OCI-M1 (cell line): ENCODE measurements at places on chromosomes 16 and 17.

DNA sequence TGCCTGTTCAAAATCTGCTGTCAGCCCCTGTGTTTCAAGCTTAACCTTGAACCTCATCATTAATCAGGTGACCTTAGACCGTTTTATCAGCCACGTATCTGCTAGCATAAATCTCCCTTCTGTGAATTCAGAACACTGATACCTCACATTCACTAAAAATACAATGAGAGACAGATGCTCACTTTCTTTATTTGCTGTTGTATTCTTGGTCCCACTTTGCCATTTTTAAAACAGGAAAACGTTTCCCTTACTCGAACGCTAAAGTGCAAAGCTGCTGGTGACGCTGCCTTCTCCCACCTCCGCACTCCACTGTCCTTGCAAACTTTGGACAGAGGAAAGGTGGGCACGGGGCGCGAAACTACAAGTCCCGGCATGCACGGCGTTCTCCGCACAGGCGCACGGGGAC lies 220 bp upstream of the ARHGAP44 start:
- no peak for DNase-seq

GRCh38 chr17:76329664-76330063 lies 21.6 kb upstream of the QRICH2 start:
- no peak for DNase-seq

DNA sequence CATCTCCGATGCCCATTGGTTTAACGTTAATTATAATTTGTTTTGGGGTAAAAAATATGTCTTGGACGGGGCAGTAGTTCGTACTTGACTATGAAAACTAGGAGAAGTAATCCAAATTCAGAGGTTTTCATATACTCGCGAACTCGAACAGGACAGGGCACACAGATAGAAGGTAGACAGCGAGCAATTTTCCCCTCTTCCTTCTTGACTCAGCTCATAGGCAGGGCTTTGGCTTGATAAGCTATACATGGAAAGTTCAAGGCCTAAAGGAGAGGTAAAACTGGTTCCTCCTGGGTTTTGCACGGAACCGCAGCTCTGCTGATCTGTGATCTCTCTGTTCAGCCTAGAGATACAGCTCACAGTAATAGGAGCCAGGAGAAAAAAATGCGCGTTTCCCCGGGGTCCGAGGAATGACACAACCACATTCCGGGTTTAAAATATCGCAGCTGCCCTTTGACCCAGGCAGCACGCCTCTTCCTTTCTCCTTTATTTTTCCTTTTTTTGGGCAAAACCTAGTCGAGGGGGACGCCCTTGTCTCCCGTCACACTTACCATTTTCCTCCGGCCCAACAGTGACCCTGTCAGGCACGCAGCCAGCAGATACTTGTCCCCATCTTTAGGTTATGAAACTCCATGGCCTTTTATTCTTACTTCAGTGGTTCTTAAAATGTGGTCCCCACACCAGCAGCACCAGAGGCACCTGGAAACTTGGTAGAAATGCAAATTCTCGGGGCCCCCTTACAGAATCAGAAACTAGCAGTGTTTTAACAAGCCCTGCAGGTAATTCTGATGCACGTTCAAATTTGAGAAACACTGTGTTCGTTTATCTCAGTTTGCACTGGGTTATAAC lies 1.7 kb upstream of the LASP1 start:
- DNase-seq, result peak; percentile 86

DNA sequence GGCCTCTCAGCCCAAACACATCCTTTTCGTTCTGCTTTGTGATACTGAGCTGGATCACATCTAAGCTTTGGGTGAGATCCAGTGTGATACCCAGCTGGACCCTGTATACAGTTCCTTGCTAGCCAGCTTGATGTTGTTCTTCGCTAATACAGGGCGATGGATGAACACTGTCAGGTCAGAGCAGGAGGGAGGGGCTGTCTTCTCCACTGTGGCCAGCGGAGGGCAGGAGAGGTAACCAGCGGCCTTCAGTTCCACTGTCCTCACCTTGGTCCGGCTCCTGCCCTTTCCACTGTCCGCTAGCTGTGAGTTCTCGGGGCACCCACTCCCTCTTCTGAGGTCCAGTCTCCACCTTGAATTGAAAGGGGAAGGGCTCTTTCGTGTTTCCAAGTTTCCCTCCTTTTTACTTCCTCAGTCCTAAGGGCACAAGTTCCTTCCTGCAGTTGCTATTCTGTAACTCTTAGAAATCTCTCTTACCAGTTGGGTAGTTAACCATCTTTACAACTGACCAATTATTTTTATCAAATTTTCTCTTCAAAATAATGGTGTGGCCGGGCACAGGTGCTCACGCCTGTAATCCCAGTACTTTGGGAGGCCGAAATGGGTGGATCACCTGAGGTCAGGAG lies 3.0 kb upstream of the ZNF213 start:
- peak; percentile 73 for DNase-seq

DNA sequence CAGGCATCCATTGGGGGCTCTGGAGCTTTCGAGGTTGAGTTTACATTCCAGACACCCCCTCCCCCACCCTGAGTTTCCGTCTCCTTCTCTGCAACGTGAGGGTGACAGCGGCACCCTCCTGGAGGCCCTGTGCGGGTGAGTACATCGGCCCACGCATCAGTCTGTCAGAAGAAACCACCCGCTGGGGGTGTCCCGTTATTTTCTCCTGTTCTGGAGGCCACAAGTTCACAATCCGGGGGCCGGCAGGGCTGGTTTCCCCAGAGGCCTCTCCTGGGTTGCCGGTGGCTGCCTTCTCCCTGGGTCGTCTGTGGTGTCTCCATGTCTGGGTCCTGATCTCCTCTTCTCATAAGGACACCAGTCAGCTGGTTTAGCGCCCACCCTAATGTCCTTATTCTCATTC lies 35.7 kb downstream of the GSE1 start:
- DNase-seq, result no peak

DNA sequence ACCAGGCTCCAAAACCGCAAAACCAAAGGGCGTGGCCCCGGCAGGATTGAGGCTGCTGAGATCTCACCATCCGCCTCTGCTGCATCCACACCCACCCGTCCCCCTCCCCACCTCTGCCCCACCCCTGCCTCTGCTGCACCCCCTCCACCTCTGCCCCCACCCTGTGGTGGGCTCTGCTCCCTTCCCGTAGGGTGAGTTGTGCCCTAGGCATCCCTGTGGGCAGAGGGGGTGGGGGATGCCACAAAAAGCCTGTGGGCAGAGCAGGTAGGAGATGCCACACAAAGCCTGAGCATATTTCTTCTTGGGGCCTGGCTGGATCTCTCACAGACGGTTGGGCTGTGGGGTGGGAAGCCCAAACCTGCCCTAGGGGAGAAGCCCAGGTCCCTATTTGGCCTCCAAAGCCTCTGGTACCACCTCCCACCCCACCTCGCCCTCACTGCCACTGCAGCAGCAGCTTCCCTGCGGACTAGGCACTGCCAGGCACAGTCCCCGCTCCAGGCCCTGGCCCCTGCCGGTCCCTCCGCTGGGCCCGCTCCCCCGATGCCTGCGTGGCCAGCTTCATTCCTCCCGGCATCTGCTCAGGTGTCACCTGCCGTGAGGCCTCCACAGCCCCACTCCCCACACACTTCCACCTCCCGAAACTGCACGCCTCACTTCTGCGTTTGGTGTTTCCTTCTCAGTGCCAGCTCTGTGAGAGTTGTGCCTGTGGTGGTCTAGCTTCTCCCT lies 11.3 kb upstream of the PABPN1L start:
- no peak for DNase-seq

DNA sequence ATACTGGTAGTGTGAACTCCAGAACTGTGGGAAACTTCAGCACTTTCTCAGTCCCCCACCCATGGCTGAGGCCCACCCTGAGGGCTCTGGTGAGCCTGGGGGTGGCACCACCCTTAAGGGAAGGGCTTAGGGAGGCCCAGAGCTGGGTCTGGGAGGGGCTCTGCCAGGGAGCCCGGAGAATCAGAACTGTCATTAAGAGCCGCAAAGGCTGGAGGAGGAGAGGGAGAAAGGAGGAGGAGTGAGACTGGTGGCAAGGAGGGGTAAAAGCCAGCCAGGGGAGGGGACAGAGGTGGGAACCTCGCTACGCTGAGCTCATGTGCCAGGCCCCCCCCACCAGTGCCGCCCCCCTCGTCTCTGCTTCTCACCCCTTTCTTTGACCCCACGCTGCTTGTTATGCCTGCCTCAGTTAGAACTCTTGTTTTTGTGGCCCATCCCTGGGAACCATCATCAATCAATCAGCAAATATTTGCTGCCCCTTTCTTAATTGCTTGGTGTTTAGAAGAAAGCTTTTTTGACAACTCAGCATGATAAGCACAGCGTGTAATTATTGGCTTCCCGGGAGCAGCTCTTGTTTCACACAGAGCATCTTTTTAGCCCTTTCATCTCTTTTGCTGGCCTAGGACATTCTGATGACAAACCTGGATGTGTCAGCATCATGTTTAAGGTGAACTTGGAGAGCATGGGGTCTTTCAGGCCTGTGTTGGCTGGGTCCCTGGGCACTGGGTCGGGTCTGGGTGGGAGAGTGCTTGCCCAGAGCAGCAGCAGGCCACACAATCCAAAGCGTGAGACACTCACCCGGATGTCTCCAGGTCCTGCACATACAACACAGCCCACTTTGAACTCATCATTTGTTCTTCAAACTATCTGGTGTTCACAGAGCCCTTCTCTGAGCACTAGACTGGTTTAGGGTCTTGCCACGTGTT lies 77.7 kb downstream of the NETO2 start:
- no peak for DNase-seq

- no peak for DNase-seq
These were observed 8.3 kb upstream of the GEMIN4 start for GRCh38 chr17:760371-760770.

DNA sequence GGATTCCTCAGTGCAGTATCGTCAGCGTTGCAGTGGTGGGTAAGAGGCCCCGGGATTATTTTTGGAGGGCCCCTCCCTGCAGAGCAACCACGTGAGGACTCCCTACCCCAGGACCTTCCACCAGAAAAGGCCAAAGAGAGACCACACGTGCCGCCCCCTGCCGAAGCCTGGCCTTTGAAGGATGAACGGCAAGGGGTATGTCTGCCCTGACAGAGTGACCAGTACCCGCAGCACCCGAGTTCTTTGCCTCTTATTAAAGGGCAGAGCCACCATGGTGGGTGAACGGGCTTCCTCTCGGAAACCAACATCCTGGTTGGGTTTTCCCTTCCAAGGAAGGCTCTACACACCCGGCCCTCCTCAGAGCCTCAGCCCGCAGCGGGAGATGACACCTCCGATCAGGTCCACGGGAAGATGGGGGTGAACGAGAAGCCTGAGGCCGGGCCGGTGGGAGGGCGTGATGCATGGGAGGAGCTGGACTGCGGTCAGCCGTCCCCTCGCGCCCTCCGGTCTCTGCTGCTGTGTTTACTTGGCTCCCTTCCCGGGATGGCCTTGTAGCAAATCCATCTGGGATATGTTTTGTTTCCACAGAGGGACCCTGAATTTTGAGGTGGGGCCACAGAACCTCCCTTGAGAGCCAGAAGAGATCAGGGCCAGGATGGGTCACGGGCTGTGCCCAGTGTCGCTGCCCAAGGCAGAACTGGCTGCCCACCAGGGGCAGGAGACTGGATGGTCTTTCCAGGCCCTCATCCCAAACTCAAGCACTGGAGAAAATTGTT lies 49.1 kb downstream of the TBC1D16 start:
- no peak for DNase-seq

- DNase-seq, result no peak
These were observed 210.4 kb upstream of the N4BP1 start for GRCh38 chr16:48820379-48820778.

DNA sequence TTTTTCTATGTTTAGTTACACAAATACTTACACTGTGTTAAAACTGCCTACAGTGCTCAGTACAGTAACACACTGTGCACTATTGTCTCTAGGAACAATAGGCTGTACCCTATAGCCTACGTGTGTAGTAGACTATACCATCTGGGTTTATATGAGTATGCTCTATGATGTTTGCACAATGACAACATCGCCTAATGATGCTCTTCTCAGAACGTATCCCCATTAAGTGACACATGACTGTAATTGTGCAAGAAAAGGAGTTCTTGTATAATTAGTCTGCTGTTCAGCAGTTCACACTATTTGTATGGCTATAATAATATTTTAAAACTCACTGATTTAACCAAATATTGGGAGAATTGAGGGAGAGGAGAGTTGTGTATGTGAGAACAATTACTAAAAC lies 173.7 kb downstream of the TRIM37 start:
- DNase-seq, result no peak

- DNase-seq, result peak; percentile 59
These were observed 40.1 kb upstream of the RPL38 start for GRCh38 chr17:74163271-74163821.

DNA sequence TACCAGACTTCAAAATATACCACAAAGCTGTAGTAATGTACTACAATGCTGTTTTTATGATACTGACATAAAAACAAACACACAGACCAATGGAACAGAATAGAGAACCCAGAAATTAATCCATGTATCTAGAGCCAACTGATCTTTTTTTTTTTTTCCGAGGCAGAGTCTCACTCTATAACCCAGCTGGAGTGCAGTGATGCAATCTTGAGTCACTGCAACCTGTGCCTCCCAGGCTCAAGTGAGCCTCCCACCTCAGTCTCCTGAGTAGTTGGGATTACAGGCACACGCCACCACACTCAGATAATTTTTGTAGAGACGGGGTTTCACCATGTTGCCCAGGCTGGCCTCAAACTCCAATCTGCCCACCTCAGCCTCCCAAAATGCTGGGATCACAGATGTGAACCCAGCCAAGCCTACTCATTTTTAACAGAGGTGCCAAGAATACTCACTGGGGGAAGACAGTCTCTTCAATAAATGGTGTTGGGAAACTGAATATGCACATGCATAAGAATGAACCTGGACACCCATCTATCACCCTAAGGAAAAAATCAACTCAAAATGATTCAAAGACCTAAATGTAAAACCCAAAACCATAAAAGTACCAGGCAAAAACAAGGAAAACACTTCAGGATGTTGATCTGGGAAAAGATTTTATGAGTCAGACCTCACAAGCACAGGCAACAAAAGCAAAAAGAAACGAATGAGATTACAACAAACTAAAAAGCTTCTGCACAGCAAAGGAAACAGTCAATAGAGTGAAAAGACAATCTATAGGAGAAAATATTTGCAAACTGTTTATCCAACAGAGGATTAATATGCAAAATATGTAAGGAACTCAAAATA lies 63.1 kb downstream of the STX8 start:
- peak; percentile 60 for DNase-seq

DNA sequence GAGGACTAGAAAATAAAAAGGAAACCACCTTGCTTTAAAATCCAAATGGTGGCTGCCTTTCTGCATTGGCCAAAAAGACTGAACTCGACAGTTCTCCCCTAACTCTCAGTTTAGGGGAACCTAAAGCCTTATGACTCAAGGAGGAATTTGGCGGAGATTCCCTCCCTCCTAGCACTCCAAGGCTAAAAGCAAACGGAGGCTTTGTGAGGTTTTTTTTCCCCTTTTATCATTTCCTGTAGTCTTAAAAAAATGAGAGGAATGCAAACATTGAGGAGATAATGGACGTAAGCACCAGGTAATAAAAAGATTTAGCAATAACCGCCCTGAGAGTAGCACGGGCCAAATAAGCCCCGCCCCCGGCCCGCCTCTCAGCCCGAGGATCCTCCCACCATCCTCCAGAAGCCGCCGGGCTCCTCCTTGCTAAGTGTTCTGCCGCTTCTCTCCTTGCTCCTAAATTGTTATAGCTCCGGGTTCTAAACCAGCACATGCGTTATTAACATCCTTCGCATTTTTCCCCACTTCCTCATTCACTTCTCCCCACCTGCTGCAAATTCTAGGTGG lies 5.8 kb upstream of the KIFC3 start:
- peak; percentile 84 for DNase-seq
